ENCODE measurements at places on chromosomes 1 and 21. TPM values are rescaled to one million over a fixed set of nuclear protein-coding genes. Genes with fewer than 3 reads are reported as not detected.

DNA sequence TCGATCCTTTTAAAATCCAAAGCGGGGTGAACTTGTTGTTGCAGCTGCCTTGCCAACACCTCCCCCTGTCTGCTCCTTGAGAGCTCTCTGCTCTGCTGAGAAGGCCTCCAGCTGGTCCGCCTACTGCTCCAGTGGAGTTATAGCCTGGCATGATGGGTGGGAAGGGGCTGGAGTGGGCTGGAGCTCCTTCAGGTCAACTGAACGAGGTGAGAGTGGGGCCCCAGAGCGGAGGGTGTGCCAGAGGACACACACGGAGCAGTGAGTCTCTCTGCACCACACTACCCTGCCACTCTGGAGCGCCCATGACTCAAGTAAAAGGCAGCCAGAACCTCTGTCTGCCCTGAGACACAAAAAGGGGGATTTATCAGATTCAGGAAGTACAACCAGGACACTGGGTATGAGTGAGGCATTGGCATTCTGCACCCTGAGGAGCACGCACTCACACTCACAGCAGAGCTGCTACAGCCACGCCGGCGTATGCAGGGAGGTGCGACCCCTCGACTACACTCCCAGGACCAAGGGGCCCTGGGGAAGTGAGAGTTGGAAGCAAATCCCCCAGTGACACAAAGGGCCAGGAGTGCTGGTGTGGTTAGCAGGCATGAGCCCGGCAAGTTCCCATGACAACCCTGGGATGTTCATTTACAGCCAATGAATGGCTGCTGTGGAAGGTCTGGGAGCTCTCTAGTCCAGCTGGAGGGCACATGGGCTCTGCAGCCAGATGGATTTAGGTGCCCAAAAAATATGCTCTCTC is 28.0 kb upstream of the EVA1B start:
- DNase-seq = no peak

DNA sequence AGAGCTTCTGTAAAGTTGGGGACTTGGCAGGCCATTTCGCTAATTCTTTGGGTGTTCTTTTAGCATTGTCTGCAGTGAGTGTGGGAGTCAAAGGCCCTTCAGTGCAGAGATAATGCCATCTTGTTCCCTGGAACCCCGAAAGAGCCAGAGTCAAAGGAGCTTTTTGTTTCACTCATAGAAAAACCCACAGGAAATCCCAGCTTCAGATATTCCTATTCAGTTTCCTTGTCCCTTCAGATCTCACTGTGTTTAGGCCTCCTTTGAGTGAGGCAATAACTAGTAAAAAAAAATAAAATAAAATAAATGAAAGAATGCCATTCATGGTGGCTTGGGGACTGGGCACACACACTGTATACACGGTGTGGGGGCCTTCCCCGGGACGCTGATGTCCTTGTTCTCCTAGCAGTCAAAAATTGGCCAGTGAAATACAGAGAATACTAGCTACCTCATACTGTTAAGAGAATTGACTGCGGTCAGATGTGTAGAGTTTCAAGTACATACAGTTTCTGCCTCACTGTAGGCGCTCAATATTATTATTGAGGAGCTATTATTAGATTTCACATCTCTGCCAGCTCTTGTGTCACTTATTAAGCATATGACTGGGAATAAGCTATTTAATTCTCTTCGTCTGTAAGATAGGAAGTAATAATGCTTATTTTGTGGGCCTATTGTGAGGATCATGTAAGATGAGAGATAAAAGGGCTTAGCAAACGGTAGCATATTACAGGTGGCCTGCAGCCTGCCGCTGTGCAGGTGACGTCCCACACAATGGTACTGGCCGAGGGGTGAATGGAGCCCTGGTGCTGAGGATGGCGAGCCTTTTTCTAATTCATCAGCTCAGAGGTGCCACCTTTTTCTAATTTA is 16.7 kb downstream of the DISC1 start:
- no peak for DNase-seq

DNA sequence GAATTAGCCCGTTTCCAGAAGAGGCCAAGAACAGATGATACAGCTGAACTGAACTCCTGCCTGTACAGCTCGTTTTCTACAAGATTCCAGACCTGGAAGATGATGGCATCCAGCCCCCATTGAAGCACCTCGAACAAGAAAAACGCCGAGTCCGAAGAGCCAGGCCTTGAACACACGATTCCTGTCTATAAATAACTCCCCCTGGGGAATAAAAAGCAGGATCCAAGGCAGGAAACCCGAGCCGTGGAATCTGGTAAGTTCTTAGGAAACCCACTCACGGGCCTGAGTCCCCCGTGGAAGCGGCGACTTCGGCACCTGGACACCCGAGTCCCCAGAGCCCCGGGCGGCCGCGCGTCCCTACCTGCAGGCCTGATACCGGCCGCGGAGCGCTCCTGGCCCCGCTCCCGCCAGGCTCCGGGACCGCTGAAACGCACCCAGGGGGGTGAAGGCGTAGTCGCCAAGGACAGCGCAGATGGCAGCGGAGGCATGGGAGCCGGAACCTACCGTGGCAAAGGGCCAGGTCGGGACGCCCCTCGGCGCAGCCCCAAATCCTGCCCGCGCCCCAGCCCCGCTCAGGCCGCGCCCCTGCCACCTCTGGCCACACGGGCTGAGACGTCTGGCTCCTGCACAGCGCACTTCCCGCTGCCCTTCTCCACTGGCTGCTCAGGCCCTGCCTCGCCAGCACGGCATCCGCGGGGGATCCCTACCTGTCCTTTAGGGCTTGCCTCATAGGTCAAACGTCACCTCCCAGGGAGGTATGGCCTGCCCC is 14.0 kb upstream of the HLCS start:
- DNase-seq = no peak

GRCh38 chr1:159790237-159790917 is 9.6 kb downstream of the DUSP23 start:
- DNase-seq = no peak

DNA sequence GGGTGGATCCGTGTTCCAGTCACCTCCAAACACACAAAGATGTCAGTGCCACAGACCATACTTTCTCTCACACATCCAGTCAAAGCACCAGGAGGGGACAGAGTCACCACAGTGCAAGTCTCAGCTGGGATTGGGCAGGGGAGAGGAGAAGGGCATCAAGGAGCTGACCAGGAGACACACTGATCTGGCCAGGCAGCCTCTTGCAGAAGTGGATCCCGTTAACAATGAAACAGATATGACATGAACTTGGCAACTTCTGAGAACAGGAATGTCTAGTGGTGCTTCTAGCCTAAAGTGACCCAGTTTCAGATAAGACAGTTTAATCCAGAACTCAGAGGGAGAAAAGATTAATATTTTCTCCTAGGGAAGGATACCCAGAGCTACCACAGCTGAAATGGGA is 71.0 kb downstream of the HIVEP3 start:
- no peak for DNase-seq

- no peak for DNase-seq
Measured at GRCh38 chr21:33666153-33666552, 23.9 kb downstream of the ITSN1 start.

DNA sequence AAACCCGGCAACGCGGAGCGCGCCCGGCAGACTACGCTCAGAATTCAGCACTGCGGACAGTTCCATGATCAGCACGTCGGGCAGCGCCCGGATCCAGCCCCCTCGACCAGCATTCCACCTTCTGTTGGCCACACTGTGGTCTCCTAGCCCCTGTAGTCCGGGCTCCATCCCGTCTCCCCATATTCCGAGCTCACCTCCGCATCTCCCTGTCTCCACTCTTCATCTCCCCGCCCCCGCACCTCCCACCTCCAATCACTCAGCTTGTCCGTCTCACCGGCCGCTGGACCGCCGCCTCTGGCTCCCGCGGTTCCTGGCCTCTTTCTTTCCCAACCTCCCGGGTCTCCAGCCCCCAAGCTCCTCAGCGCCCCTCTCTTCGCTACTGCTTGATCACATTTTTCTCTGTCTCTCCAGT is 500 bp downstream of the EPHA10 start:
- no peak for DNase-seq

DNA sequence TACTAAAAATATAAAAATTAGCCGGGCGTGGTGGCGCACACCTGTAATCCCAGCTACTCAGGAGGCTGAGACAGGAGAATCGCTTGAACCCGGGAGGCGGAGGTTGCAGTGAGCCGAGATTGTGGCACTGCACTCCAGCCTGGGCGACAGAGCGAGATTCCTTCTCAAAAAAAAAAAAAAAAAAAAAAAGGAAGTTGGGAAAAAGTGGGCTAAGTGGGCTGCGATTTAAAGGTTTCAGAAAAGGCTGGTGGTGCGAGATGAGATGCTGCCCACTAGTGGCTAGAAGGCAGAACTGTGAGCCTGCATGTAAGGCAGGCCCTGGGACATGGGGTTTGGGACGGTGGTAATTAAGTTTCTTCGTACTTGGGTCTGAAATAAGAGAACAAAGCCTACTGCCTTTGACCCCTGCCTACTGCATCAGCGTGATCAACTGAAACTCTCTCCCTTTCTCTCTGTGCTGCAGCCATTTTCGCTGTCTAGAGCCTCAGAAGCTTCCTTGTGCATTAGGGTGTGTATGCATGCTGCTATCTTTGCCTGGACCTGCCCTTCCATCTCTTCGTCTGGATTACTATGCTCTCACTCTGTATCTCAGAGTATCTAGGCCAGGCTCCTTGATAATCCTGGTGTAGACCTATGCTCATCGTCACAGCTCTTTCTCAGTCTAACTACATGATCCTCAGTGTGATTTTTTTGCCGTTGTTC is 12.4 kb downstream of the FMOD start:
- no peak for DNase-seq

DNA sequence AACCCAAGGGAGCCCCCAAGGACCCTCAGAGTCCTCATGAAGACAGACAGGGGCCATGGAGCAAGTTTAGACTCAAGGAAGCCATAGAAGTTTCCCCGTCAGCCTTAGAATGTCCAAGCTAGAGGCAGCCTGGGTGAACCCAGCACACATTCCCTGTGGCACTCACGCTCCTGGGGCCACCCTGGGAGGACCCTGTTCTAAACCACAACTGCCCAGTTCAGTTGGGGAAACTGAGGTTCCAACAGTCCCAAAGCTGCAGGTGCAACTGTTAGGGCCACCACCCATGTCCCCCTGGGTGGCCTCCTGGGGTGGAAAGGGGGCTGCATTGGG is 9.3 kb downstream of the WNT3A start:
- no peak for DNase-seq

RNF186 gene
- not detected for polyA plus RNA-seq

CBR1 gene
- polyA plus RNA-seq = 188 TPM

FMO1 gene
- polyA plus RNA-seq = 0.17 TPM

CDA gene
- polyA plus RNA-seq = 44.9 TPM

SH2D1B gene
- polyA plus RNA-seq = not detected

GBP6 gene
- polyA plus RNA-seq = 4.7 TPM

KLF17 gene
- not detected for polyA plus RNA-seq

Measured in keratinocyte (primary cell).